Hematopoietic multipotent progenitor cell treated with erythropoietin and hydrocortisone succinate and interleukin-3 and kit ligand, for 6 days (in vitro differentiated cells): ENCODE measurements at places on chromosomes 5 and 9.
A peak's percentile ranks its signal among the peaks of the same experiment; 100 is the strongest.

DNA sequence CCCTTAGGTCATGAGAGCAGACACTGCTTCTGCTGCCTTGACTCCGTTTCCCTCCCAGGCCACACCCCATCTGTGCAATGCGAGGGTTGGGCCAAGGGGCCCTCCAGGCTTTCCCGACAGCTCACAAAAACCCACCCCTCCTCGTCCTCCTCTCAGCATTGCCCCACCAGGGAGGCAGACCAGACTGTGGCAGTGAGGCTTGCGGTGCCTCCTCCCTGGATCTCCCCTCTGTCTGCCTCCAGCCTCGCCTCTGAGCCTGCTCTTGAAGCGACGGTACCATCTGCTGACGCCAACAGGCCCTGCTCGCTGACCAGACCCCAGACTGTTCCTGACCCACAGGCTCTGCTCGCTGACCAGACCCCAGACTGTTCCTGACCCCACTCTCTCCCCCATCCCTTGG is 99.2 kb upstream of the CACNA1B start:
- DNase-seq, result no peak

- no peak for DNase-seq
Observed at GRCh38 chr5:158060212-158060611, 201.3 kb upstream of the CLINT1 start.

GRCh38 chr5:143168171-143168741 is 235.2 kb downstream of the NR3C1 start:
- no peak for DNase-seq

DNA sequence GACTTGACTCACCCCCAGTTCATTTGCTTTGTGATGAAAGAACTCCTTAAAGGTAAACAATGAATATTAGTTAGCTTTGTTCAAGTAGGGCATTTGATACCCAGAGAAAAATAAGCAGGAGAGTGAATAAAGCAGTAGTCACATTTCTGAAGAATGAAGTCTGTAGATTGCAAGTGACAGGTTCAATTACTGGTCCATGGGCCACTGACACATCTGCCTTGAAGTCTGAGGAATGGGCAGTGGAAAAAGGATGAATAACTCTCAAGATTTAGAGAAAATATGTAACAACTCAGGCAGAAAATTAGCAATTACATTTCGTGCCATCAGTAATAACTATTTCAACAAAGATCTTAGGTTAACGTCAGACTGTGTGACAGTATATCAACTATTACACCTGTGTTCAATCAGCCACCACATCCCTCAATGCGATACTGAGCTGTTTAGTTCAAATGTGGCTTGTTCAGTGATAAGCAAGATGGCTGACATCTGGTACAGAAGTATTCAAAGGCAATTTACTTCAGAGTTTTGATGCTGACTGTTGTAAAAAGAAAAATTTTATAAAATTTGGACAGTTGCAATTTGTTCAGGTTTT is 1890.7 kb upstream of the NUDT12 start:
- no peak for DNase-seq

DNA sequence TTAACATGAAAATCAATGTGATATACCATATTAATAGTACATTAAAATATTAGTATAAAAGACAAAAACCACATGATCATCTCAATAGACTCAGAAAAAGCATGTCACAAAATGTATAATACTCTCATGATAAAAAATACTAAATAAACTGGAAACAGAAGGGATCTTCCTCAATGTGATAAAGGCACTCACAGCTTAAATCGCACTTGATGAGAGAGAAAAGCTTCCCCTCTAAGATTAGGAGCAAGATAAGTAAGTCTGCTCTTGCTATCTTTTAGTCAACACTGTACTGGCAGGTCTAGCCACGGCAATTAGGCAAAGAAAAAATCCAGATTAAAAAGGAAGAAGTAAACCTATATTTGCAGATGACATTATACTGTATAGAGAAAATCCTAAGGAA is 21.8 kb upstream of the MSH3 start:
- peak; percentile 18 for DNase-seq

GRCh38 chr9:123753669-123754258 is 176.2 kb downstream of the DENND1A start:
- DNase-seq, result no peak

DNA sequence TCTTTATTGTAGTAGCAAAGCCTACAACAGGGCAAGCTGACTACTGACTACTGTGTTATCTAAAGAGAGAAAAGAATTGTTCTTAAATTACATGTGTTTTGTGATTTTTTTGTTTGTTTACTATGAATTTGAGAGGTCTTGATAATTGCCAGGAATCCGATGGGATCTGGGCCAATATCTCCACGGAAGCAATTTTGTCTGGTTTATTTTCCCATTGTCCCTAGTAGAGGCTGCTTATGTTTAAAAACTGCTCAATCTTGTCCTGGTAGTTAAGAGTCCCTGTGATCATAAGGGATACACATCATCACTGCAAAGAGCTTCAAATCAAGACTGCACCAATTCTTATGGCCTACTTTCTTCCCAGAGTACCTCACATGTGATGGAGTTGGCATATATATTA is 94.4 kb downstream of the GLDC start:
- DNase-seq, result no peak

DNA sequence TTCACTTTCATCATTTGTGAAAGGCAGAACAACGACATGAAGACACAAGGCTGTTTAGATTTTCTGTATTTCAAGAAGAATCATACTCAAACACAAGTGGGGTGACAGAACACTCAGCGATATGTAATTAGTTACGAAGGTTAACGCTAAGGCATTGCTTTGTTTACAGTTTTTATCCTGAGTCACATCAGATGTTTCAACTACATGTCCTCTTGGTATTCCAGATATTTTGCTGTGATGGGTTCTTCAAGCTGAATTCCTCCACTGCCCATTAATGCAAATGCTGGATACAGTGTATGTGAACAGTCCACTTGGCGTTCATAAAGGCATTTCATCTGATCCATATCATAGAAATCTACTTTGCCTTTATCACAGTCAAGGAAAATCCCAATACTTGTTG is 43.4 kb downstream of the TRIM36 start:
- DNase-seq, result no peak

GRCh38 chr5:168883991-168884390 is 304.8 kb upstream of the PANK3 start:
- DNase-seq, result no peak

GRCh38 chr5:117332341-117332740 is 757.7 kb upstream of the SEMA6A start:
- no peak for DNase-seq

- no peak for DNase-seq
Observed at GRCh38 chr9:132019702-132020101, 60.0 kb downstream of the MED27 start.

- peak; percentile 46 for DNase-seq
Observed at GRCh38 chr5:89967771-89968444, 441.6 kb downstream of the CETN3 start.

DNA sequence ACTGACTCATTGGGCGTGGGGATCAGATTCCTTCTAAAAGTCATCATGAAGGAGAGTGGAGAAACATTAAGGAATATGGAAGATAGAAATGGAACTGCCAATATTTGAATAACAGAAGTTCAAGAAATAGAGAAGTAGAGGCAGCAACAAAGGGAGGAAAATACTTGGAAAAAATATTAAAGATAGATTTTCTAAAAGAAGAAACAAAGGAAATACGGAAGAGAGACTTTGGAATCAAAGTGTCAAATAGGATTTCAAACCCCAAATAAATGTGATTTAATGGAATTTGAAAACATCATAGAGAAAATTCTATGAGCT is 605.1 kb upstream of the KLF4 start:
- DNase-seq, result no peak

DNA sequence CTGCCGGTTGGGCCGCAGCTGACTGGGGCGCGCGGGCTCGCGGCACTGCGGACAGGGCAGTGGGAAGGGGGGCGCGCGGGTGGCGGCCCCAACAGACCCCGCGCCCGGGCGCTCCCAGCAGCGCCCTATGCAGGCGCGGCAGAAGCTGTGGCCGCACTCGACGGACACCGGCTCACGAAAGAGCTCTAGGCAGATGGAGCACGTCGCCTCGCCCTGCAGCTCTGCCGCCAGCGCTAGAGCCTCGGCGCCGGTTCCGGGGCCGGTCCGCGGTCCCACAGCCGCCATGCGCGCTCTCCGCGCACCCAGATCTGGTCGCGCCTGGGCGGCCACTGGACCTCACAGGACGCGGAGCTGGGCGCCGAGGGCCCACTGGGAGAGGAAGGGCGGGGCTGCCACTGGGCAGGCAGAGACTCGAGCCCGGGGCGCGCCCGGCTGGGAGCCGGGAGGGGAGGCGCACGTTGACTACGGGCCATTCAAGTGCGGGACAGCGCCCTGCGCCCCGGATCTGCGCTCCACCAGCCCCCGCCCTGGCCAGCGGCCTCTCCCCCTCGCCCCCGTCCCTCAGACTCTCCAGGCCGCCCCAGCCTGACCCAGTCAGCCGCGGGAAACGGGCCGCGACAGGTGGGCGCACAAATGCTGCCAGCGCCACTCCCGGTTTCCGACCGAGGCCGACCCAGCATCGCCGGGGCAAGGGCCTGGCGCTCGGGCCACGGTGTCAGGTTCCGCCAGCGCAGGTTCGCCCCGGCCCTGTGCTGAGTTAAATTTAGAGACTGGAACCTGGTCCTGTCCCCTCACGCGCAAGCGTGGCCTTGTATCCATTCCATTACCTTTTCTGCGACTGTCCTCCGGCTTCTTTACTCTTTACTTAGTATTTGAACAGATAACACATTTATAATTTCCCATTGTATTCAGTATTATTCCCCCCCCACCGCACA is at the start of gene TRIM7:
Gene TRIM7, minus strand, starts transcription at position 371 of the 935 bp plus-strand sequence. Its CDS starts 86 bp downstream, at position 285.
- peak; percentile 59 for DNase-seq

GRCh38 chr9:104911032-104911607 is 16.8 kb downstream of the ABCA1 start:
- DNase-seq, result no peak

DNA sequence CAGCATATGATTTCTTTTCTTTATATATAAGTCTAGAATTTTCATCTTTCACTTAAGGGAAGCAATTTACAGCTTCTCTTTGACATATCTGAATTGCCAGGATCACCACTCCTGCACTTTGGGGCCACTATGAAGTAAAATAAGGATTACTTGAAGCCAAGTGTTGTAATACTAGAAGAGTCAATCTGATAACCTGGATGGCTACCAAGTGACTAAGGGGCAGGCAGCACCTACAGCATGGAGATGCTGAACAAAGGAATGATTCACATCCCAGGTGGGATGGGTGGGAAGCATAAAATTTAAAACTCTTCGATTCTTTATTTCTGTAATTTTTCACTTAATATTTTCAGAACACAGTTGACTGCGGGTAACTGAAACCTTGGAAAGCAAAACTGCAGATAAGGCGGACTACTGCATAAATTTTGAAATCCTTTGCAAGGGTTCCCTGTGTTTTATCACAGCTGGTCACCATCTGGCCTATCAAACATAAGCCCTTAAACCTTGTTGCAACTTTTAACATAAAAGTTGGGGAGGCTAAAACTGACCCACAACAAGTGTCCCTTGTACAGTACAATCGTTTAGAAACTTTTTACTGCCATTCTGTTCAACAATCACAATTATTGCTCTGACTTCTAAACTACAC is 31.2 kb downstream of the NR3C1 start:
- no peak for DNase-seq

DNA sequence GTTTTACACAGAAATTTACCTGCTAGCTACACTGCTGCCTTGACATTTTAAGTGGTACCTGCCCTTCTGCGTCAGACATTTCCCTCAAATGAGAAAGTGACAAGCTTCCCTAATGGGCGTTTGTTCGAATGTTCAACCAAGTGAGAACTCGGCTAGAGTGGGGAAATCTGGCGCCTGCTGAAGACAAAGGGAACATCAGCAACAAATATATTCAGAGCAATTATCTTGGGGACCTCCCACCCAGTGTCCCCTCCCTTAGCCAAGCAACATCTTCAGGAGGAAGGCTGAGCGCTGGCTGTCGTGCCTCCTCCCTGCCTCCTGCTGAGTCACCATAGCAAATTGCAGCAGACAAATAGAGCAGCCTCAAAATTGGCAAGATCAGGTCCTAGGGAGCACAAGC is 57.1 kb downstream of the MFAP3 start:
- no peak for DNase-seq

DNA sequence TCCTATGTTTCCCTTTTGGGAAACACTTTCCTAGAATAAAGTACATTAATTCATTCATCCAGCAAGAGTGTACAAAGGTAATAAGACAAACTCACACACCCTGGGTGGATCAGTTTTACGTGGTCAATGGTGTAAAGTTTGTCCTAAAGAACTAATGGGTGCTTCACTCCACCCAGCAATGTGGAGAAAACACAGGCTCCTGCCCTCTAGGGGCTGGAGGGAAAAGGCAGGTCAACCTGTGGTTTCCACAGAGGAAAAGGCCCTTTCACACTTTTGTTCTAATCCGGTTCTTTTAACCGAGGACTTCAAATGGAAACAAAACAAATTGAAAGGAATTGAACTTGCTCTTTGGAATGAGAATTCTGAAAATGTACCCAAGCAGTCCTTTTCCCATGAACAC is 80.9 kb upstream of the SPOCK1 start:
- DNase-seq, result peak; percentile 42

GRCh38 chr5:151015974-151016587 is 4.3 kb upstream of the GPX3 start:
- peak; percentile 26 for DNase-seq

- DNase-seq, result no peak
Observed at GRCh38 chr5:135438636-135439221, 8.4 kb downstream of the DCANP1 start.

DNA sequence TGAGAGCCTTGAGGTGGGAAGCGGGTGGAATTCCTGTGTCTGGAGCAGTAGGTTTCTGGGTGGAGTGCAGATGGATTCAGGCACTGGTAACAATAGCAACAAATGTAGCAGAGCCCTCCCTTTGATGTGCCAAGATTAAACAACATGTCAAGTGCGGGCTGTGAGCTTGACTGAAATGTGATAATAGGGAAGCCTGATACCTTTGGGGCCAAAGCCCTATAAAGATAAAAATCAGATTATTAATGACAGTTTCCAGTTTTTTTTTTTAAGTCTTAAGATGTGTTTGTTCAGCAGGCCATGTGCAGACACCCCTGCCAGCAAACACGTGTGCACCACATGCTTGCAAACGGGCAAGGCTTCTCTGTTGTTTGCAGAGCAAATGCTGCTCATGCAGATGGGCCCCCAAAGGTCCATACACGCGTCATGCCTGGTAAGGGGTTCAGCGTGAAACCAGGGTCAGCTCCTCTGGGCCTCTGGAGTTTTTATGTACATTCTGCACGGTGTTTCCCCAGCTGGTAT is 193.2 kb downstream of the GADD45G start:
- DNase-seq, result no peak

DNA sequence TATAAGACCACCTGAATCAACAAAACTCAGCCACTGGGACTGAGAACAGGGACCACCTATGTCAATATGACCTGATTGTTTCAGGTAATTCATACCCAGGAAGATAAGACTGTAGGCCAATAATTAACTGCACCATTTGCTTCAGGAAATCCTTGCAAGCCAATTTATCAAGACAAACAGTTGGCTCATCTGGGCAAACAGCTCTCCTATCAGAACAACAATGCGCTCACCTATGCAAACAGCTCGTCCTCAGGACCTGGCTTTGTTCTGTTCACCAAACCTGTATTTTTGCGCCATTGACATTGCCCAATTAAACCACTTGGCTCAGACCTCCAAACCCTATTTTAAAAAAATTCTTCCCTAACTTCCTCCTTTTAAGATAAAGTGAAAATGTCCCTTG is 92.3 kb upstream of the MARCHF11 start:
- DNase-seq, result no peak
